ENCODE measurements at places on chromosomes 1 and 21. TPM values are rescaled to one million over a fixed set of nuclear protein-coding genes. Genes with fewer than 3 reads are reported as not detected.

GRCh38 chr1:154773551-154773950 is 96.5 kb downstream of the KCNN3 start:
- DNase-seq, result no peak

- peak; percentile 48 for DNase-seq
These were observed 21.8 kb downstream of the DHRS3 start for GRCh38 chr1:12596007-12596821.

DNA sequence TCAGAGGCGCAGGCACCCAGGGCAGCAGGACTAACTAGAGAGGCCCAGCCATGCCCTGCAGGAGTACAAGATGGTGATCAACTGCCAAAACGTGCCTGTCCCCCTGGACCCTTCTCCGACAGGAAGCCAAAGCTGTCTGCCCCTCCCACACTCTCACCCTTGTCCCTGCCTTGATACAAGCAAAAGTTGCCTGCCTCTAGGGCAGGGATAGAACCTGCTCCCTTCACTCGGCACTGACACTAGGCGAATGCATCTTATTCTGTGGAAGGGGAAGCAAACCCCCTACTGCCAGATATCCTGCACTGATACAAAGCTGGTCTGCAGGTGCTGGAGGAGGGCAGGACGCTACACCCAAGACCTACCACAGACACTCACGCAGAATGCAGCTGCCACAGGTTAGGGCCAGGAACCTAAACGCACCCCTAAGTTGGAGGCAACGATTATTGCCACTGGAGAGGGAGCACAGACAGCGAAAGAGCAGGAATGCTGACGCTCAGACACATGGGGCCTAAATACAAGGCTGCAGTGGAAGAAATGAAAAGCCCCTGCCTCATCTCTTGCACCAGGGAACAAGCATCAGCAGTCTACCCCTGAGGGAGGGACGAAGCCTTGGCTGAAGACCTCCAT is 3.7 kb downstream of the TARBP1 start:
- no peak for DNase-seq

DNA sequence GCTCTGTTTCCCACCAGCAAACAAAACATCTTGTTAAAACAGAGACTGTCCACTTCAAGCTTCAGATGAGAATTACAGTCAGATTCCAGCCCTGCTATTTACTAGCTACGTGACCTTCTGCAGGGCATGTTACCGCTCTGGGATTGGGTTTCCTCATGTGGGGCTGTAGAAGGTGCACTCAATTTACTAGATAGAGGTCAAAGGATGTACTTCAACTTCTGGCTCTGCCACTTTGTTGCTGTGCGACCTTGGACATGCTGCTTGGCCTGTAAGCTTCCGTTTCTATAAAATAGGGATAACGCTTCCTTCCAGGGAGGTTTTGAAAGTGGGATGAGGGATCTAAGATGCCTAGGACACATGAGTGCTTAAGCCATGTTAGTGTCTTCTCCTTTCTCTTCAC is 46.0 kb upstream of the LRIG2 start:
- no peak for DNase-seq

- no peak for DNase-seq
These were observed 151.4 kb downstream of the CYYR1 start for GRCh38 chr21:26421724-26422123.

DNA sequence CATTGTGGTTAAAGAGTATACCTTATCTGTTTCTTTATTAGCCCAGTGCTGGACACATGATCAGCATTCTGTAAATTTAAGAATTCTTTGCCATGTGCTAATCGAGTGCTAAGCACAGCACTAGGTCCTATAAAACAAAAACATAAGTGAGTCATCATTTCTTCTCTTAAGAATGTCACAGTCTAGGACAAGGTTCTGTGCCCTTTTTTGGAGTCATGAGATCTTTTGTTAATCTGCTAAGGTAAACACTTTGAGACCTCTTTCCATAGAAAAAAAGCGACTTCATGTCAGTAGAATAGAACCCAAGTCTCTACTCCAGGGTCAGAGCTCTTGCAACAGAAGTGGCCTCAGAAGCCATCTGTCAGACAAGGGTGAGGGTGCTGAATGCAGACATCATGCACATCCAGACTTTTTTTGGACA is 70.0 kb upstream of the NFIA start:
- DNase-seq, result no peak

- DNase-seq, result no peak
These were observed 52.4 kb upstream of the USP1 start for GRCh38 chr1:62384276-62385005.

DNA sequence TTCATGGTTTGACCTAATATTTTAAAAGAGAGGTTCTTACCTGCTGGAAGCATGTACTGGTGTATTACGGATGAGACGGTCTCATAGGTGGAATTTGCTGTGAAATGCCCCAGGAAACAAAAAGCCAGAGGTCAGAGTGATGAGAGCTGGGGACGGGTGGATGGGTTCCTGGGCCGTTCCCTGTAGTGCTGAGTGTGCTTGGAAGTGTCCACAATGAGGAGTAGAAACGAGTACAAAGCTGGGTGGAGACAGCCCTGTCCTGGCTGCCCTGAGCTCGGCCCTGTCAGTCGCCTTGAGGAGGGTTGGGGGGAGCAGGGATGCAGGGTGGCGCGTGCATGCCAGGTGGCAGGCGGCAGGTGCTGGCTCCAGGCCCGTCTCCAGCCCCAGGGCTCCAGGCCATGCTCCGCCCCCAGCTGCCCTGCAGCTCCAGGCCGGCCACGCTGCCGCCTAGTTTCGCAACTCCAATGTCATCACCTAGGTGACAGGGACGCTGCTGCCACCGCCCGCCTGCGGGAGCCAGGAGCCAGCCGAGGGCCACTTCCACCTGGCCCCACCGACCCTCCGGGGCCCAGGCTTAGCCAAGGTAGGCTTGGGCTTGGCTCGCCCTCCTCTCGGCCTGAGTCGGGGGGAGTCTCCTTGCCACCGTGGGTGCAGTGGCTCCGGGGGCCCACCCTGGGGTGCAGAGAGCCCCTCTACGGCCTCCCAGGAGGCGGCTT is 16.4 kb downstream of the TP73 start:
- no peak for DNase-seq

DNA sequence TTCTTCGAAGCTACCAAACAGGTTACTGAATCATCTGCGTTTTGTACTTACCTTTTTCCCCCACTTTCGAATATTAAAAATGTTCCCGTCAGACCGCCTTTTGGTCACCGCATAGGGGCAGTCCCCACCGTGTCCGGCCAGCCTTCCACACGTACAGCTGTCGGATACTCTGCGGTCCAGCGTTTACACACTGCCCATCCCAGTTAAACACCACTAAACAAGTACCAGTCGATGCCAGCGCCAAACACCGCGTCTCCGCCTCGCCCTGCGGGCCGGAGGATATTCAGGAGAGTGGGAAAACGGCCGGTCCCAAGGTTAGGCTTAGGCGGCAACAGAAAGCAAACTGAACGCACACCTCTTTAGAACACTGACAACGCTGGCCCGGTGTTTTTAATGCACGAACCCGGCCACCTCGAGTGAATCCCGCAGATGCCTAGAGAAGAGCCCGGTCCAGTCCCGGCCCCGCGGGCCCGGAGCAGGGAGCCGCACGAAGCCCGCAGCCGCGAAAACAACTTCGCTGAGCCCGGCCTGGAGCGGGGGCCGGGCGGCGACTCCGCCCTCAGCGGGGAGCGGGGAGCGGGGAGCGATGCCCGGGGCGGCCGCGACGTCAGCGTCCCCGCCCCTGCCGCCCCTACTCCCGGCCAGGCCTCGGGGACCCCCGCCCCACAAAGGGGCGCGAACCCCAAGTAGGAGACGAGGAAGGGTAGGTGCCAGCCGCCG is 730 bp upstream of the PHF13 start:
- DNase-seq, result no peak

DNA sequence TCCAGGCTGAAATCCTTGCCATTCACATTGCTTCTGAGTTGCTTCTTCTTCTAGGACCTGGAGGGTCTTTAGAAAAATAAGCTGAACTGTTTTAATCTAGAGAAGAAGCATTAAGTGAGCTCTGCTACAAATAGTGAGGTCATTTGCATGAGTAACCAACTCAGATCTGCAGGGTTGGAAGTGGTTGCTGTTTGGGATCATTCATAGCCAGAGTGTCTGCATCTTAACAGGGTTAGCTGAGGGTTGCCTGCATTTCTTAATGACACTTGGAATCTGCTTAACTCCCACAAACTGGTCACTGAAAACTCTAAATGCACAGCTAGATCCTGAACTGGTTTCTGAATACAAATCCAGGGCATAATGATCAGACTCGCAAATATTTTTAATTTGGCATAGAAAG is 9.9 kb downstream of the CNIH3 start:
- DNase-seq, result no peak

- DNase-seq, result peak; percentile 90
These were observed 52.0 kb downstream of the SLC9A1 start for GRCh38 chr1:27102707-27103468.

- no peak for DNase-seq
These were observed 99.4 kb upstream of the TLR5 start for GRCh38 chr1:223242382-223242955.

DNA sequence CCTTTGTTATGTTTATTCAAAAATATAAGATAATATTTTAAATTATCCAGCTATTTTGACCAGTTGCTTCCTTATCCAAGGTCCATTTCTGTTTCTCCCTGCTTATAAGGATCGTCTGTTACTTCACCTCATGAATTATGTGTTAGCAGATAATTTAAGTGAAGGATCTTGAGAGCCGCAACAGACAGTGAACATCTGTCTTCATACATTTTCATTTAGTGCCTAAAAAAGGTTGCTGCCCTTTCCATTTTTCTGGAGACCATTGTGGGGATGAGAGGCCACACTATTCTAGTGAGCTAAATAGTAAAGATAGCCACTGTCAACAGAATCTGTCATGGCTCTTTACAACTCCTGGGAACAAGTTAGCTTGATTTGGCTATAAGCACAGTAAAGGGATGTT is 154.0 kb downstream of the CLEC20A start:
- no peak for DNase-seq

DNA sequence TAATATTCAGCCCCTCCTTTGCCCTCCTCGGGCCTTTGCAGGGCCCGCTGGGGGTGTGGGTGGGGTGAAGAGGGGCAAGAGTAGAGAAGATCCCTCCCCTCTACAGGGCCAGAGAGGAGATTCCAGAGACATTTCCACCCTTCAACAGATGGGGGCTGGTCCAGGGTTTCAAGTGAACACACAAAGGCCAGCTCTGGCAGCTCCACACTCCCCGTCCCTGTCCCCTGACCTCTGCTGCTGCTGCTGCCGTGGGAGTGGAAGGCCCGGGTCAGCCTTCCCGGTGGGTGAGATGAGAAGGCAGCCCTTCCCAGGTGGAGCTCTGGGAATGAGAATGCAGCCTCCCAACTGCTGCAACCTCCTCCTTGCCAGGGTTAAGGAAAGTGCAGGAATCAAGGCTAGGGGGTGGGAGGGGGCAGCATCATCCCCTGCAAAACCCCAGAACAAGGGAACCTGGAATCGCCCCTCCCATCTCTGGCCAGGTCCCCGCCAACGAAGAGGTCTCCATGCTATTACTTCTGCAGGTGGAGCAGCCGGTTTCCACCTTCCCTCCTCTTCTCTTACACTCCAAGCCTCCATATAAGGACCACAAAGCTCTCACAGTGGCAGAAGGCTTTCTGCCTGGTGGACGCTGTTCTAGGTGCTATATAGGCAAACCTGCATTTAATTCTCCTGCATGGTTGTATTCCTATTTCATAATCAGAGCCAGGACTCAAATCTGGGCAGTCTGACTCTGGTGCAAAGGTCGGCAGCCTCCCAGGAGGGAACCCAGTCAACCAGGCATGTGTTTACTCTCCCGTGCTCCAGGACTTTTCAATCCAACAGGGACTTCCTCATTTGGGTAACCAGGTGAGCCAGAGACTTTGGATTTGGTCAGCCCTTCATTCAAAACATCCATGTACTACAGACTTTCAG is 22.9 kb upstream of the ARHGEF10L start:
- DNase-seq, result no peak

- DNase-seq, result no peak
These were observed 92.1 kb downstream of the WDR3 start for GRCh38 chr1:118021668-118022067.

DNA sequence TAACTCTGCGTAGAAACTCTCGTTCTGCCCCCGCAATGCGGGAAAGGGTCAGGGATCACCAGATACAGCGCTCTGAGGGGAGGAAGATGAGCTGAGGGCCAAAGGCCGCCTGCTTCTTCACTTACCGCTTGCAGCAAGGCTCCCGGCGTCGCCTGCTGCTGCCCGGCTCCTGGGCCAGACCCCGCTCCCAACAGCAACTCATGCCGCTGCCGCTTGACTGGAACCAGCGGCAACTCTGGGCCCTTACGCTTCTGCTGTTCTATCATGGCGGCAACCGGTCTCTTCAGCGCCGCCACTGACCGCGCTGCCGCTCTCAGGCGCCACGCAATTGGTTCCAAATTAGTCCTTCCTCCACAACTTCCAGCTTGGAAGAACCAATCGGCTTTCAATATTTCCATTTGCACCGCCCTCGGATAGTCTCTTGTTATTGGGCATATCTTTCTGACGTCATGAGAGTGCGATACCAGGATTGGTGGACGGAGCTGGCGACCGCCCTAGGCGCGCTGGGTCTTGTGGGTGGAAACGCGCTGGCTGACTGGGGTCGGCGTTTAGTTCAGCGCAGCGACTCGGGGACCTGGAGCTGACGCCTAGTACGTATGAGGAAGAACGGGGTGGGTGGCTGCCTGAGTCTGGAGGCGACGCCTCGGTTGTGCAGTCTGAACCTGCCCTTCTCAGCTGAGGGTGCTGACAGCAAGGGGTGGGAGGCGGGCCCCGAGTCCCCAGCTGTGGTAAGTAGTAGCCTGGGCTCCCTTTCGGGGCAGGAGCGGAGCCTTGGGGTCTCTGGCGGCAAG is at the start of the genes SNRNP40 and ZCCHC17:
TSS of gene SNRNP40 (minus strand) at position 303 of the 791 bp plus-strand sequence. CDS start at position 266, 37 bp downstream.
TSS of gene ZCCHC17 (plus strand) at position 547 of the 791 bp plus-strand sequence. CDS start 13,067 bp downstream, outside the sequence.
- DNase-seq, result peak; percentile 86

DNA sequence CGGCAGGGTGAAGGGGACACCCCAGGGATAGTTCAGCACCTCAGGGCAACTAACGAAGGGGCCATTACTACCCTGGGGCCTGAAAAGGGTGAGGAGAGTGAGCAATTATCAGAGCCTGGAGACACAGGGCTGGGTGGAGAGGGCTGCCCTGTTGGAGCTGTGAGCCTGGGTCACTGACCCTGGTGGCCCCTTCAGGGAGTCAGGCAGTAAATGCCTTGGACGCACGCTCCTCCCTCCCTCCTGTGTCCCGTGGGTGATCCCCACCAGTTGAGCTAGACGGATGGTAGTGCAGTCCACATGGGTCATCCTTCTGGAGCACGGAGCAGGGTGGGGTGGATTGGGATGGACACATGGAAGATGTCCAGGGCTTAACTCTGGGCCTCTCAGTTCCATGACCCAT is 305.3 kb downstream of the PTPRU start:
- no peak for DNase-seq

Gene KIAA1614
- total RNA-seq, result 0.19 TPM

Gene OLIG2
- not detected for total RNA-seq

Gene LCE2C
- total RNA-seq, result not detected

Gene GNG4
- total RNA-seq, result not detected

Gene CLCA1
- total RNA-seq, result not detected

Gene UBL4B
- not detected for total RNA-seq

Gene TMEM53
- total RNA-seq, result 4.7 TPM

Gene BACE2
- total RNA-seq, result 5.2 TPM

Gene FCRL1
- not detected for total RNA-seq

All from activated naive CD8-positive, alpha-beta T cell treated with anti-CD3 and anti-CD28 coated beads, Interleukin-2, amount 10 ng/mL, durations not matched to agents 7 days and 5 days (primary cell).